Right renal cortex interstitium (tissue), 3 donors: ENCODE measurements at places on chromosomes 5 and 9.

- no peak for DNase-seq
Observed at GRCh38 chr5:54889826-54890225, 95.6 kb downstream of the ESM1 start.

- DNase-seq = no peak
Observed at GRCh38 chr5:151095341-151096000, 14.6 kb upstream of the TNIP1 start.

GRCh38 chr5:66872736-66873331 lies 276.6 kb downstream of the MAST4 start:
- DNase-seq = no peak

DNA sequence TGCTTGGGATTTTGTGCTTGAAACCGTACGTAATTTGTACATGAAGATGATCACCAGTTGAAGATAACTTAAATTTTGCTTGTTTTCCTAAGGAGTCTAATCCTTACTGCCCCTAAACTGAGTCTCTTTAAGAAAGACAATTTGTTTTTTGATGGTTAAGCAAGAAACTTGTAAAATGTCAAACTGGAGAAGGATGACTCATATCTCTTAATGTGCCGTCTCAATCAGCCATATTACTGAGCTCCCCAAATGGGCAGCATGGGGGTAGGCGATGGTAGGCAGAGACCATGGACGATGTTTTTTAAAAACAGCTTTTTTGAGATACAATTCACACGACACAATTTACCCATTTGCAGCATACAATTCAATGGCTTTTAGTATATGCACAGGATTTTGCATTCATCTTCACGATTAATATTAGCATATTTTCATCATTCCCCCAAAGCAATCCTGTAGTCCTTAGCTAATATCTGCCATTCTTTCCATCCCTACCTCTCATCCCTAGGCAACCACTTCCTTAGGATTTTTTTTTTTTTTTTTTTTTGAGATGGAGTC lies 14.3 kb downstream of the ARHGAP26 start:
- DNase-seq = no peak

- no peak for DNase-seq
Observed at GRCh38 chr5:32465076-32465475, 20.5 kb upstream of the ZFR start.

DNA sequence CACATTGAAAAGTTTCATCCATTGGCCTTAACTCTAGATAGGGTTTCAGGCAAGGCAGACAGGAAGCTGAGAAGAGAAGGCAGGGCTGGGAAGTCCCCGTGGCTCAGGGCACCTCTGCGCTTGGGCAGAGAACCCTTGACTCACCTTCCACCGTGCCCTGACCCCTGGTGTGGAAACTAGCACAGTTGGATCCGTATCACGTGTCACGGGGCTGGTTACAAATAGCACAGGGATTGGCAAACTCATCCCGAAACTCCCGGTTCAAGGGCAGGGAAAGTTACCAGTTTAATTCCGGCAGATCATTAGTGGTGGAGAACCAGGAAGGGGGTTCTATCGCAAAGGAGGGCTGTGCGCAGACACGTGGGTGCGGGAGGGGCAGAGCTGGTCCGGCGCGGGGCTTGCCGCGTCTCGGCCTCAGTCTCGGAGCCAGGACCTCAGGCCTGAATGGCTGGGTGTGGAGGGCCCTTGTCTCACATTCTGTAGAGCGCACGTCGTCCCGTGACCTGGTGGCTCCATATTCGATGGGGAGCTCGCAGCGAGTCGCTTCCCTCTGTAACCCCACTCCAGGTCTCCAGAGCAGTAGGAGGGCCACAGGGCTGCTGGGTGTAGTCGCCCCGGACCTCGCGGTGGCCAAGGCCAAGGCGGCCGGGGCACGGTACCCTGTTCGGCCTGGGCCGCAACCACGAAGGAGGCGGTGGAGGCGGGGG lies 771 bp upstream of the TMEM171 start:
- DNase-seq = no peak

DNA sequence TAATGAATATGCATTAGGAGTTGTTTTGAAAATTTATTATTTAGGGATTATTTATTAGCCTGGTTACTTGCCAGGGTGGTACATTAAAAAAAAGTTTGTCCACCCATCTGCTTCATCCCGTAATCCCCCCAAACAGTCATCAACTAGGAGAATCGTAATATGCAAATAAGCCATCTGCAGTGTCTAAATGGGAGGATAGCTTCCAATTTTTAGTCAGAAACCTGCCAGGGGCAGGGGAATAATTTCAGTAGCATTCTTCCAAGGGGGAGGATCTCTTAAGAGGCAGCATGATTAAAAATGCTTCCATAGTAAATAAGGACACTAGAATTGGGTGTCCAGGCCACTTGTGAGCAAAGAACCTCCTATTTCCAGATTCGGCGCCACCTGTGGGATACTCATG lies 43.3 kb downstream of the SH3GL2 start:
- no peak for DNase-seq

GRCh38 chr9:91186632-91187108 lies 175.0 kb downstream of the AUH start:
- no peak for DNase-seq

DNA sequence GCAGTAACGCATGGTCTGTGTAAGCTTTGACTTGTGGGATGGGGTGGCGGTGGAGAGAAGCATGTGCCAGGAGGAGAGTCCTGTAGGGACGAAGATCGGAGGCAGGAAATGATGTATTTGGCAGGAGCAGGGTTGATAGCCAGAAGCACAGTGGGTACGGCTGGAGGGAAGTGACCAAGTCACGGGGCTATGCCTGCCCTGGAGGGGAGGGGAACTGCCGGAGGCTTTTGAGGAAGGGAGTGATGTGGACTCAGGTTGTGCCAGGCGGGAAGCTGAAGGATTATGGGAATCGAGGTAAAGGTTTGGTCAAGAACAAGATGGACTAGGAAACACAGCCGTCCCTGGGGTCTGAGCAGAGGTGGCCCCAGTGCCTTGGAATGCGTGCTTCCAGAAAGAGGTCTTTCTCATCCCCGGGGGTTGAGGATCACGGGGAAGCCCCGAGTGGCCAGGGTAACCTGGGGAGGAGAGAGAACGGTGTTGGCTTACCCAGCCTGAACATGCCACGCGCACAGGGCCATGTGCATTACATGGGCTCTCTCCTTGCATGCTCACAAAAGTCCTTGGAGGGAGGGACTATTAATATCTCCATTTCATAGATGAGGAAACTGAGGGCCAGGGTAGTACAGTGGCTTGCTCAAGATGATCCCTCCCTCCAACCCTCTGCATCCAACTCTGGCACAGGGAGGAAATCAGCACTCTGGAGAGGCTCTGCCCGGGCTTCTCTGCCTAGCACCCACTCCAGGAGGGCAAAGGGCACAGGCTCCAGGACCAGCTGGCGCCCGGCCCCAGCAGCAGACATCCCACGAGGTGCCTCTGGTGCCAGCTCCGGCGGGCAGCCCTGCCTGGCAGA lies 253.8 kb downstream of the PBX3 start:
- no peak for DNase-seq

DNA sequence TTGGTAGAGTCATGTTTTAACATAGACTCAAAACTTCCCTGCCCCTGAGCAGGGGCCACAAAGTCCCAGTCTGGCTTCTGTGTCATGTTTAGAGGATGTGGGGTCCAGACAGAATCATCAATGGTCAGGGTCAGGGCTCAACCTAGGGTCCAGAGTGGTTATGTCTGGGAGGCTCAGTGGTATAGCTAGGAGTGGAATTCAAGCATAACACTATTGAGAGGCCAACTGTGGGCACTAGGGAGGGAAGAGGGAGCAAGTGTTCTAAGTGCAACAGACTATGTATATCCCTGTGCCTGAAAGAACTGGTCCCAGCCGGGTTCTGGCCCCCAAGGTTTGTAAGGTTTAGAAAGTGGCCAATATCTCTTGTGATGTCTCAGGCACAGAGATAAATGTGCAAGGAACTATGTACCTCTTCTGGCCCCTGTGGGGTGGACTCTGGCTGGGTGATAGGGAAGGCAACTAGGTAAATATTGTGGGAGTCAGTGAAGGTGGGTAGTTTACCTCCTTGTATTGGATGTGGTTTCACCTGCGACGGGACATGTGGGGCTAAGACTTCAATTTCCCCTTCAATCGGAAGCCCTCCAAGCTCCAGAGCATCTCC lies 14.0 kb downstream of the MYORG start:
- DNase-seq = no peak

- no peak for DNase-seq
Observed at GRCh38 chr9:138101444-138102234, 224.1 kb downstream of the CACNA1B start.

GRCh38 chr9:89375191-89375760 lies 57.0 kb downstream of the SECISBP2 start:
- peak; percentile 18 for DNase-seq

DNA sequence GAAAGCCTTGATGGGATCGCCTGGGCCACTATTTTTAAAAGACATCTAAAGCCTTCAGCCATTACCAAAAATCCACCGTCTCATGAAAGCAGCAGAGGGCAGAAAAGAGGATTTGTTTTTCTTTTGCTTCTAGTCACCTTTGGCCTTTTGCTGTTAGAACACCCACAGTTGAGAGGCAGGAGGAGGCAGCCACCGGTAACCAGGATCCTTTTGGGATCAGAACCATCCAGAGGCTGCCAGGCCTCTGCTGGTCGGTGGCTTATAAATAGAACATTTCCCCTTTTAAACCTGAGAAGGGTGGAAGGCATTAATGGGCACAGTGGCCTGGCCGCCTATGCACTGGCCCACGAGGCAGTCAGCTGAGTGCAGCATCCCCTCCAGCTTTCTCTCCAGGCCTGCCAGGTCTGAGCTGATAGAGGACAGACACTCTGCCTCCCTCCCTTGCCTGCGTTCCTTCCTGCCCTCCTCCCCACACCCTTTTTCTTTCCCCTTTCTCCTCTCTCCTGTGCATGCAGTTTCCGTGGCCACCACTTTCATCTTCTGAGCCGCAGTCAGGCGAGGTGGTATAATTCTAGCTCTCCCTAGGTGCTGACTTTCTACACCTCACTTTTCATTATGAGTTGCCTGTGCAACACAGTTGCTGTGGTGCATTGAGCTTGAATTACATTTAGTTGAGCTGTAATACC lies 253.4 kb downstream of the ARHGAP26 start:
- no peak for DNase-seq

- no peak for DNase-seq
Observed at GRCh38 chr5:68246802-68247201, 31.2 kb downstream of the PIK3R1 start.

GRCh38 chr9:98930792-98931191 lies 12.9 kb upstream of the COL15A1 start:
- DNase-seq = no peak

DNA sequence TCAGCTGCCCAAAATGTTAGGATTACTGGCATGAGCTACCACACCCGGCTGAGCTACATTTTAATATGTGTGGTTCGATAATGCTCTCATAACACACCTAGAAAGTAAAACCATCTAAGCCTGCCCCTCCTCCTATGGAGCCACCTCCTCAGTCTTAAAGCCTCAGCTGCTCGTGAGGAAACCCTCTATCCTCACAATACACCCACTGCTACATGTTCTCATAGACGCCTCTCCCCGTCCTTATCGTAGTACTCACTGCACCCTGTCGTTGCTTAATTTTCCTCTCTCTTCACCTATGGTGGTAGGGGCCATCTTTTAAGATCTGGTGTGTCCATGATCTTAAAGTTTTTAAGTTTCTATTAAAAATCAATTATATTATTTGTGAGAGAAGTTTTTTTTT lies 72.9 kb downstream of the RCL1 start:
- no peak for DNase-seq

- DNase-seq = no peak
Observed at GRCh38 chr5:71706906-71707305, 12.2 kb upstream of the CARTPT start.

DNA sequence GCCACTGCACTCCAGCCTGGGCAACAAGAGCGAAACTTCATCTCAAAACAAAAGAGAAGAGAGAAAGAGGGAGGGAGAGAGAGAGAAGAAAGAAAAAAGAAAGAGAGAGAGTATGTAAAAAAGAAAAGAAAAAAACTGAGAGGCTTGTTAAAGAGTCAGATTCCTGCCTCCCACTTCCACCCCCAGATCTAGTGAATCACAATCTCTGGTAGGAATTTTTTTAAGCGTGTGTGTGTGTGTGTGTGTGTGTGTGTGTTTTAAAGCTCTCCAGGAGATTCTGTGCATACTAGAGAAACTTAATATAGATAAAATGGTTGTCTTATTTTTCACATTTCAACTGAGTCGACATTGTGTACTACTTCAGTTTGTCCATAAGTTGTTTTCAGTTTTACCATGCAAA lies 32.0 kb downstream of the SAR1B start:
- DNase-seq = no peak

DNA sequence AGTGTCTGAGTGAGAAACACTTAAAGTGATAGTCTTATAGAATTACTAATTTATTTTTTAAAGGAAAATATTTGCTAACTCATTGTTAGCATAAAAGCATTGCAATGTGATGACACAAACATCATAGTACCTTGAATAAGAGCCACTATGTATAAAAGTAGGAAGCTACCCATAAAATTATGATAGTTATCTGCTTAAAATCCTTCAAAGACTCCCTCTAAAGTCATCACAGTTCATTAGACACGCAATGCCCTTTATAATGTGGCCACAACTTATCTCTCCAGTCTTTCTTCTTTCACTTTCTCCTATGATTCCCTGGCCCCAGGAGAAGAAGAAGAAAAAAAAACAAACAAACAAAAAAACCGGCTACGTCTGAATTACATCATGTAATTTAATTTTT lies 1144.0 kb upstream of the NUDT12 start:
- DNase-seq = no peak

DNA sequence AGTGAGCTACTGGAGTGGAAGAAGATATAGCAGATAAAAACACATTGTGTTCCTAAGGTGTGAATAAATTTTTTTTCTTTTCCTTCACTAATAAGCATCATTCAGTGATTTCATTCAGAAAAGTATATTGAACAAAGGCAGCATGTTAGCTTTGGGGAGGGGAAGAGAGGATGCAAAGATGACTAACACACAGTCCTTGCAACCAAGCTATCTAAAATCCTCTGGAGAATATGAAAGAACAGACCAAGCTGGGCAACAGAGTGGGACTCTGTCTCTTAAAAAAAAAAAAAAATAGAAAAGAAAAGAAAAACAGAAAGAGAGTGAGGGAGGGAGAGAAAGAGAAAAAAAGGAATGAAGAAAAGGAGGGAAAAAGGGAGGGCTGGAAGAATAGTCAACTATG lies 22.3 kb upstream of the OMD start:
- no peak for DNase-seq

- no peak for DNase-seq
Observed at GRCh38 chr5:65916636-65917035, 9.7 kb upstream of the ERBIN start.

DNA sequence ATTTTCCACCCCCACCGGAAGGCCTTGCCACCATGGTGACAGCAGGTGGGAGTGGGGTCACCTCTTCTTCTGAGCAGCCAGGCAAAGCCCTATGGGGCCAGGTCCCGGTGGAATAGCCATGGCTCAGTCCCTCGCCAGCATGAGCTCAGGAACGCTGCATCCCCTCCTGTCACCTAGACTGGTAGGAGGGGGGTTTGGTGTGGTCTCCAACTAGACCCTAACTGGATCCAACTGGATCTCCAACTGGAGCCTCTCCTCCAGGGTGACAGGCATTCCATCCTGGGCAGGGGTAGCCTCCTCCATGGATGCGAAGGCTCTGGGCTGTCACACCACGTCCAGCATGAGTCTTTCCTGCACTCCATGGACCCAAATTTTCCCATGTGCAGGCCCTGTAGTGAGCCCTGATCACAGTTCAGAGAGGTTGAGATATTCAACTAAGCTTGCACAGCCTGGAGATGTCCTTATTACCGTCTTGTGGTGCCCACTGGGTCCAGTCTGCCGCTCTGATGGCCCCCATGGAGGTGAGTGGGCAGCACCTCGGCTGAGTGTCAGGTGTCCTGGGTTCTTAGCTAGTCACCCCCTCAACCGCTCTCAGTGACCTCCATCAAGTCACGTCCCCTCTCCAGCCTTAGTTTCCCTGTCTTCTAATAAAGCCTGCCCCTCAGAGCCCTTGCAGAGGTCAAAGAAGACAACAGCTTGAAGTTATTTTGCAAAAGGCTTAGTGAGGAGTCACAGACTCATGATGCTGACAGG lies 18.6 kb upstream of the FIBCD1 start:
- no peak for DNase-seq
